ENCODE measurements at places on chromosomes 12 and 14.

GRCh38 chr14:81051547-81051946 lies 96.1 kb downstream of the TSHR start:
- no peak for DNase-seq

DNA sequence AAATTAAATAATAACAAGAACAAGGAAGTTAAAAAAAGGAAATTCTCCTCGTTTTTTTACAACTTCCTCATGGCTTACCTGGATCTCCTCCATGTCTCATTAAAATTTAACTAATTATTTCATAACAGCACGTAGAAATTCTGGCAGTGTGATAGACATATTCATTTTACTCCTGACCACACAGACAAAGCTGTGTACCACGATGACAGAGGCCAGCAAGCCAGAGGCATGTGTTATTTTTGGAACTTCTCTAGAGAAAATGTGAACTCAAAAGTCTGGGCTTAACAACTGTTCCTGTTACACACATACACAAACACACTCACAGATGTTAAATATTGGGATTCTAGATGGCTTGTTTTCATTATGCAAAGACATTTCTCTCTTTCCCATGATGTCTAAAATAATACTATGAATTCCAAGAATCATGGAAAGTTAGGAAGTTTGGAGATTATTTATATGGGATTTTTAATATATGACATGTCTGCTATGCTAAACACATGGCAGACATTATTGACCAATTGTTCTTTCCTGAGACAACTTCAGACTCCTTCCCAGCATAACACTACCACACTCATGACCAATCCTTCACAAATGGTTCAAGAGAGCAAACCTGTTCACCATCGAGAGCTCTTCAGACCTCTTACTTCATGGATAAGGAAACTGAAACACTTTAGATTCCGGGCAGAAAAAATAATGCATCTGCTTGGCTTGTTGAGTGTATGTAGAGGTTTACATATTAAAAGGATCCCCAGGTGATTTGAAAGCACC lies 158.7 kb downstream of the DACT1 start:
- DNase-seq: no peak

- no peak for DNase-seq
Measured at GRCh38 chr14:44462381-44462780, 44.7 kb downstream of the FSCB start.

DNA sequence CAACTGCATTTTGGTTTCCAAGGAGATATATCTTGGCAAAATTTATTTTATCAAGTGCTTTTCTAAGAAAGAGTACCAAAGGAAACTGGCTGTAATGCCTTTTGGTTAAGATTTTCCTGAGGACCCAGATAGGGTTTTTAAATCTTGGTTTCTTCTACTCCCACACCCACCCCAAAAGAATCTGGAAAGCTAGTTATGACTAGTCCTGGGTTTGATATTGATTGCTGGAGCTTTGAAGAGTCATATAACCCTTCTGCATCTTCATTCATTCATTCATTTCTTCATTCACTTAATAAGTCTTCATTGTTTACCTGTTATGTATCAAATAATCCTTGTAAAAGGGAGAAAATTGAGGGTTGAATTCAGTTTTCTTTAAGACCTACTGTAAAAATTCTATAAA lies 425.2 kb downstream of the PCNX1 start:
- DNase-seq: no peak

DNA sequence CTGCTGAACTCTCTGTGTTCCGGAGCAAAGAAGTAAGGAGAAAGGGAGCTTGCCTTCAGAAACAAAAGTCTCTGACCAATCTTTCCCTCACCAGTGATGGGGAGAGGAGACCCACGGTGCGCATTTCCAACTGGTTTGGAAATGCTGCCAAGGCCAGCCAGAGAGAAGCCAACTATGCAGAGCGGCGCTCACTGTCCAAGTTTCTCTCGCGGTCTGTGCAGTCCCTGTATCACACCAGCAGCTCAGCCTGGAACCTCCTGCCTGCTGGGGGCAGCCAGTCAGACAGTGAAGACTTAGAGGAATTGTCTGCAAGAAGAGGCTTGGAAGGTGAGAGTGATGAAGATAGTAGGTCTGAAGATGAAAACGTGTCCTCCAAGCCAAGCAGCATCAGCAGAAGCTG lies 206.2 kb downstream of the NAV3 start:
- no peak for DNase-seq

DNA sequence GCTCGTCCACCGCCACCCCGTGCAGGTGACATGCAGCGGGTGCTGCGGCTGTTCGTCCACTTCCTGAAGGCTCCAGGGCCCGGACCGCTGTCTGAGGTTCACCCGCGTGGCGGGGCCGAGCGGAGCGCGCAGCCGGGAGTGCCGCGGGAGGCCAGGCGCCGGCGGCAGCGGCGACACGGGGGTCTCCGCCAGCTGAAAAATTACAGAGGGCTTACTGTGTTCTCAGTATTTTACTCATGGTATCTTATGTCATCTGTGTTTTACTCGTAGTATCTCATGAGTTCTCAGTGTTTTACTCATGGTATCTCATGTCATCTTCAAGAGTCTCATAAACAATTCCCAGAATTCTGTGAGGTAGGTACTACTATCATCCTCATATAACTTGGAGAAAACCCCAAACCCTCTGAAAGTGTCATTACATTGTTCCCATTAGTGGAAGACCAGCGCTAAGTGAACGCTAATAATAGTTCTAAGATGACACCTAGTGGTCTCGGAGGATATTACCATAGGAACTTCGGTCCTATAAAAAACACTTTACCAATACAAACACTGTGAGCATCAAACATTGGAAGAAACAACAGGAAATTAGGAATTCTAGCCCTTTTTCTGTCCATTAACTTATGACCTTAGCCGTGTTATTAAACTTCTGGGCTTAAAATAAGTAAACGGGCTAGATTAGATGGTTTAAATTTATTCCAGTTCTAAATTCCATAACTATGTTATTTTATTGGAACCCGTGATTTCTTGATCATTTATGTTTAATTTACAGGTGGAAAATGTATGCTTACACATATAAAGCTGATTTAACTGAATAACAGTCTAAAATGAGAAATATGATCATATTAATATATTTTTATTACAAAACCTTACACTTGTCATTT lies 32.4 kb downstream of the AK7 start:
- peak; percentile 18 for DNase-seq

- no peak for DNase-seq
Measured at GRCh38 chr12:109494348-109494881, 17.0 kb downstream of the UBE3B start.

GRCh38 chr14:30874120-30874998 lies at the start of gene COCH:
COCH (plus strand) TSS chr14:30874559; CDS start chr14:30874939, 380 bp downstream.
- no peak for DNase-seq

GRCh38 chr14:95832012-95832411 lies 44.6 kb upstream of the TUNAR start:
- no peak for DNase-seq

DNA sequence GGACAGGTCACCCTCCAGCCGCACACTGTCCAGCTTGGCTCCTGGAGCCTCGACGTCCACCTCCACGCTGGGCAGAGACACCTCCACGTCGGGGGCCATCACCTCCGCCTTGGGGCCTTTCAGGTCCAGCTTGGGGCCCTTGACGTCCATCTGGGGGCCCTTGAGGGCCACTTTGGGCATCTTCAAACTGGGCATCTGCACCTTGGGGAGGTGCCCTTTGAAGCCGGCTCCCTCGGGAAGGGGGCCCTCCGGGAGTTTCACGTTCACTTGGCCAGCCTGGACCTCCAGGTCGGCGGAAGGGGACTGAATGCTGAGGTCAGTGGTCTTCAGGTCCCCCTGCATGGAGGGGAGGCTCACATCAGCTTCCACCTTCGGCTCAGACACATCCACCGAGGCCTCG lies 25.3 kb downstream of the PLD4 start:
- no peak for DNase-seq

- no peak for DNase-seq
Measured at GRCh38 chr14:96940009-96940408, 142.8 kb downstream of the VRK1 start.

DNA sequence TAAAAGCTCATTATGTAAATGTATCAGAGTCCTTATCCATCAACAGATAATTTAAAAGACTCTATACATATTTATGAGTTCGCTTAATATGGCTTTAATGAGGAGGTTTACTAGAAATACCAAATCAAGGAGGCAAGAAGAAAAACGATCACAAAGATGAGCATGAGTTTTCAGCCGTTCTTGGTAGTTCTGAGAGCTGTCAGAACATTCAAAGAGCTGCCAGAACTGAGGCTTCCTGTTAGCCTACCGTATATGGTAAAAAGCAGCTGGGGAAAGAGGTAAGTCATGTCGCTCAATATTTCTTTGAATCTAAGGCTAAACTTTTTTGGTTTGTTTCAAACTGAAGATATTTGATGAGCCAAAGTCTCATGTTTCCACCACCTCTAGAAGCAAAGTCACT lies 115.3 kb upstream of the PLXNC1 start:
- DNase-seq: no peak

- DNase-seq: no peak
Measured at GRCh38 chr14:96261053-96261452, 5.0 kb downstream of the BDKRB1 start.

DNA sequence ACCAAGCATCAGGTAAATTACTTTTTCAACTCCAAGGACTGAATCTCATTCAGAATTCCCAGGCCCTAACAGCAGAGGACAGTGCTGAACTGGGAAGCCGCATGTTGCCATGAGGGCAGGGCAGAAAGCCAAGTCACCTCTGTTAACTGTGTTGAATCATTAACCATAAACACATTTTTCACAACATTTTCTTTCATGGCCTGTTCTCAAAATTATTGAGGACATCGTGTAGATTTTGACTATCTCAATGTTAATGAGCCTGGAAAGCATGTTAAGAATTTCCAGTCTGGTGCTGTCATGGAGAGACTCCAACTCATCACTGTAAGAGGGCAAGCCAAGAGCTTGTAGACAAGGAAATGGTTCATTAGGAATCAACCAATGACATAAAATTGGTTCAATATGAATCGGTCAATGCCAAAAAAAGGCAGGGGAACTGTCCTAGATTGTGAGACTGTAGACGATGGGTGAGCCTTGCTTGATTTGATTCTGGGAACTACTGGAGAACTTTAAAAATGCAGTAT lies 33.7 kb downstream of the CPM start:
- peak; percentile 61 for DNase-seq

GRCh38 chr12:80777587-80777986 lies 60.9 kb downstream of the MYF5 start:
- no peak for DNase-seq

GRCh38 chr12:130872179-130873096 lies 572 bp downstream of the RAN start:
- no peak for DNase-seq

- DNase-seq: no peak
Measured at GRCh38 chr12:52585066-52585465, 11.4 kb upstream of the KRT74 start.

DNA sequence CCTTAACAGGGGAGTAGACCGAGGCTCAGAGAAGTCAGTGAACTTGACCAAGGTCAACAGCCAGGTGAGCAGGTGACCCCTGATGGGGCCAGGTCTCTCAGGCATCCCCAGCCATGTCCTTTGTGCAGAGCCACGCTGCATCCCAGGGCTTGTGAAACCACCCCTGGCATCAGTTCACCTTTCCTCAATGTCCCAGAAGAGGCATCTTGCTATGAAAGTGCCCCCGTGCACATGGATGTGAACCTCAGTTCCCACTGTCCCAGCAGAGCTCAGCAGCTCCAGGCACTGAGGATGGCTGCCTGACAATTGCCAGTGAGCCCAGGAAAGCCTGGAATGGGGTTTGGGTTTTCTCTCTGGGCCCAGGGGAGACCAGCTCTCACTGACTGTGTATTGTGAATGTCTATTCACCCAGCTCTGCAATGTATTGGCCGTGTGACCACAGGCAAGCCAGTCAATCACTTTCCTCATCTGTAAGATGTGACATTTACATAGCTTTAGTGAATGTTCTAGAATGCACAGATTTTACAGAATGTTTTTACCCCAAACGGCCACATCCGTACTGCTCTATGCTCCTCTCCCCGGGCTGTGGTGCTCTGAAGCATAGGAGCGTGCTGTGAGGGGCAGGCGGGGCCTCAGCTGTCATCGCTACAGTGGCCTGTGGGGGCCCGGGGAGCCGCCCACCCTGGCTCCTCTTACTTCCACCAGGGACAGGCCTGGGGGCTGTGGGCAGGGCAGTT lies 4.9 kb downstream of the CACNA2D4 start:
- DNase-seq: no peak

DNA sequence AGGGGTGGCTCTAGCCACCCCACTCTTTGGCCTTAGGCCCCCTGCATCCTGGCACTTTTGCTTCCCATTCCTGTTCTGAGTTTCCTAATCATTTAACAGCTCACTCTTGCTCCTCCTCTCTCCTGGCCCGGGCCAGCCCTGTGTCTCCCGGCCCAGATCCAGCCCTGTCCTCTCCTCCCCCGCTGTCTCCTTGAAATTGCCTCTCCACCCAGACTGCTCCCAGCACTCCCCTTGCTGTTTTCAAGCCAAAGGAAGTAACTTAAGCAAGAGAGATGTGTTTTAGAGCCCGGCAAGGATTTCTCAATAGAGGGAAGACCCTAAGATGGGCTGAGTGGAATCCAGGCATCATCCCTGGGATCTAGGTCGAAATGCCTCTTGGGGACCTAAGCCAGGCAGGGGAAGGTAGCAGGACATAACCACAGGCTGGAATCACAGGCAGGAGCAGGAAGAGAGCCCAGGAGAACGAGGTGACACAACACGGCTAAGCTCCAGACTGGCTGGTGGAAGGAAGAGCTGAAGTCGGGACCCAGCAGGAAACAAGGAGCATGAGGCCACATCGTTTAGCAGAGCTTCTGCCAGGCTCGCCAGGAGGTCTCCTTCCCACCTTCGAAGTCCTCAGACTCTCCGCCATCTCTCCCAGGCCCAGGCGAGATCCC lies 2.0 kb upstream of the LRP1-AS start:
- no peak for DNase-seq

GRCh38 chr14:34583525-34583924 lies 44.0 kb upstream of the EAPP start:
- DNase-seq: no peak

DNA sequence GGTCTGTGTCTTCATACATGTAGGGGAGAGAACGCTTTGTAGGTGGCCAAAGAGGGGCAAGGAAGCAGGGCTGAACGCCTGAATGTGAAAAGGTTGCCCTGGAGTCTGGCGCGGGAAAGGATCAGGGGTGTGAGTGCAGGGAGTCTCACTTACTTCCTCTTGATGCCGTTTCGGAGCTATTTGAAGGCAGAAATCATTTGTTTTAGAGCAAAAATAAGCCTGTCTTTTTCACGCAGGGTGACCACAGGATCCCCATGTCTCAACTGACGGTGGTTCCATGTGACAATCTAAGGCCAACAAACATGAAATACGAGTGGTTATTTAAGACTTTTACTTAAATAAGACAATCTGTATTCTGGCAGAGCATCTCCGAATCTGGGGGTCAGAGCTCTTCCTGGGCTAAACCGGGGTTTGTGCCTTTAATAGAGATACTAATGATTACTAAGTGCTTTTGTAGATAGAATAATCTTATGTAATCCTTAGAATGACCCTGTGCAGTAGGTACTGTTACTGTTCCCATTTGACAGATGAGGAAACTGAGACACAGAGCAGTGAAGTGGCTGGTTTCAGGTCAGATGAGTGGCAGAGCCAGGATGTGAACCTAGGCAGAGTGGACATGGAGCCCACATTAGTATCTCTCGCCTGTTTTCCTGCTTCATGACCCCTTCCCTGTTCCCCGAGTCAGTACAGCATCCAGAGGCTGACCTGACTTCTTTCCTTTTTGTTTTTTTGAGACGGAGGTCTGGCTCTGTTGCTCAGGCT lies 1.9 kb downstream of the BRI3BP start:
- DNase-seq: no peak

- DNase-seq: no peak
Measured at GRCh38 chr12:78835493-78835892, 29.1 kb upstream of the SYT1 start.
